ENCODE measurements at places on chromosomes 1 and 21. TPM values are rescaled to one million over a fixed set of nuclear protein-coding genes. Genes with fewer than 3 reads are reported as not detected.

The TRIM45 gene
- polyA plus RNA-seq, result 24.6 TPM

The DMBX1 gene
- polyA plus RNA-seq, result not detected

DNA sequence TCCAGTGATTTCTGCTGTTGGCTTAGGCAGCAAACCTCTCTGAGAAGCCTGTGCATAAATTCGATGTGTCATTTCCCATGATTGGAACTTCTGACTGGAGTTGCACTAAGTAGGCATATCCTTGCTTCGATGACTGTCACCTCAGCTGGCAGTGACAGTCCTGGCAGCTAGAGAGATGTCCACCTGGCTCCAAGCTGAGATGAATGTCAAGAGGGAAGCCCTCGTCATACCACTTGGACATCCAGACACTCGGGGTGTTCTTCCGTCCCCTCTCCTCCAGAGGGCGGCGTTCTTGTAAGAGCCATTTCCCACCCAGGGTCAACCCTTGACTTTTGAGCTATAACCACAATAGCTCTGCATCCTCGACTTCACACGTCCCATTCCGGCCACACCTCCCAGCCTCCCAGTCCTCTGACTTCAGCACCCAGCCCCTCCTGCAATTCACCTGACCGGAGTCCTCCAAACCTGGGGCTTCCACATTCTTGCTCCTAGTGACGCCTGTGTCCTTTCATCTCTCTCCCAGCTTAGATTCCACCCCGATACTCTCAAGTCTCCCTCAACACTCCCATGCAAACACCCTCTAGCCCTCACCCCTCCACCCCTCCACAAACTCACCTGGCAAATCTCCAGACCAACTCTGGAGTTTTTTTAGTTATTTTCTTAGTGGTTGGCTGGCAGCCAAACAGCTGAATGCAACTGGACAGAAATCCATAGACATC, 17.3 kb downstream of the CA6 start:
- no peak for DNase-seq

- DNase-seq, result no peak
These were observed 4.3 kb downstream of the CR1L start for GRCh38 chr1:207649210-207649753.

GRCh38 chr21:46092811-46093667, 4.9 kb upstream of the COL6A2 start:
- DNase-seq, result no peak

DNA sequence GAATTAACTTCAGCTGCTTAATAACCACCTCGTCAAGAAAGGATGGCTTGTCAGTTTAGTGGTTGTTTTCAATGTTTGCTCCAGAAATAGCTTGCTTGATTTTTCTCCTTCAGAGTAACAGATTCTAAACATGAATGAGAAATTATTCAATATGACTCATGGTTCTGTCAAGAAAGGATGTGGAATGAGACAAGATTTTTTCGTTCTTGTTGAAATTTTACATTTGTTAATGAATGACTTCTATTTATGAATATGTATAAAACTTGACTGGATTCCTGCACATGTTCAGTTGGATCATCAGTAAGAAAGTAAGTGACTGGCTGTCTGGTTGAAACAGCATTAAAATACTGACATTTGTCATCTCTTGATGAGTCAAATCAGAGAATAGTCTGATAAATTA, 38.3 kb downstream of the IFI44 start:
- no peak for DNase-seq

DNA sequence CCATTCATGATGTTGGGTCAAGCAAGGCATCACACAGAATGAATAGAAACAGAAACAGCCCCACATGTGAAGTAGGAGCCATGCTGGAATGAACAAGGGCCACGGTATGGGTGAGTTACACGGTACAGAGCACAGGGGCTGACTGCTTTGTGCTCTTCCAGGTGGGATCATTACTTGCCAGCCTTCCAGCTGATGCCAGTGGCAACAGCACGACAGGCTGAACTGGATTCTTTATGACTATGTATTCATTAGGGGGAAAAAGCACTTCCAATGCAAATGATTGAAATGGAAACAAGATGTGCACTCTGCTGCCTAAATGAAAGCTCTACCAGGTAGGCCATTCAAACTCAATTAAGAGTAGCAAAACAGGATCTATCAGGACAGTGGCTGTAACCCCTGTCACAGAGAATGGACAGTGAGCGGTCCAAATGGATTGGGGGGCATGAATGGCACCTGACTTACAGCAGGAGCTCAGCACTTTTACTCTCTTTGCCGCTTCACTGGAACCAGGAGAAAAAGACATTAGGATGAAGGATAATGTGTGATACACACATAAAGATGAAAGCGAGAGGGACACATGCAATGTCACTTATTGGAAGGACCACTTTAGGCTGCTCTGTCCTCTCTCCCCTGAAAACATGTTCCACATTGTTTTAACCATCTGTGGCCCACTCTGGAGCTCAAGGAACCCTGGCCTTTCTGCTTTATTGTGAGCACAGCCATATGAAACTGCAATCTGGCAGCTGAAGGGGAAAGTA, 23.4 kb upstream of the IRF2BP2 start:
- DNase-seq, result no peak

DNA sequence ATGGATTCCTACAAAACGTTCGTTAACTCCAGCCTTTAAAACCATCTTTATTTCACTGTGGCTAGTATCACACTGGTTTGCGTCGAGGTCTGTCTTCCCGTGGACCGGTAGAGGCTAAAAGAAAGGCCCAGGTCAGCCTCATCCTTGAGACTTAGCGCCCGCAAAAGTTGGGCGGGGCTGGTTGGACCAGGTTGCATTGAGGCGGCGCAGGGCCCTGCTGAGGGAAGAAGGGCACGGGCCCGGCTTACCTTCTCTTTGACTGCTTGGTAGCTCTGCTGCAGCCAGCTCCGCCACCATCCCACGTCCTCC, 455 bp downstream of the BSDC1 start:
- no peak for DNase-seq

DNA sequence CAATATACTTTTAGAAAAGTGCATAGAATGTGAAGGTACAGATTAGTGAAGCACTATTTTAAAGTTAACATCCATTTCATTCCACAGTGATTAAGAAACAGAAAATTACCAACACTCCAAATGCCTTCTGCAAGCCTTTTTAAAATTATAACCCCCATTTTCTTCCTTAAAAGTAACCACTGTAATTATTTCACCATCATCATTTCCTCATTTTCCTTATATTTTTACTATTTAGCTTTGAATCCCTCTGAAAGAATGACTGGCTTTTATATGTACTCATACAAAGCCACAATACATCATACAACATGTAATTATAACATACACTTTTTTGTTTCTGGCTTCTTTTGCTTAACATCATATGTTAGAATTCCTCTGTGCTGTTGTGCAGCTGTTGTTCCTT, 6.5 kb upstream of the NEGR1 start:
- DNase-seq, result no peak

DNA sequence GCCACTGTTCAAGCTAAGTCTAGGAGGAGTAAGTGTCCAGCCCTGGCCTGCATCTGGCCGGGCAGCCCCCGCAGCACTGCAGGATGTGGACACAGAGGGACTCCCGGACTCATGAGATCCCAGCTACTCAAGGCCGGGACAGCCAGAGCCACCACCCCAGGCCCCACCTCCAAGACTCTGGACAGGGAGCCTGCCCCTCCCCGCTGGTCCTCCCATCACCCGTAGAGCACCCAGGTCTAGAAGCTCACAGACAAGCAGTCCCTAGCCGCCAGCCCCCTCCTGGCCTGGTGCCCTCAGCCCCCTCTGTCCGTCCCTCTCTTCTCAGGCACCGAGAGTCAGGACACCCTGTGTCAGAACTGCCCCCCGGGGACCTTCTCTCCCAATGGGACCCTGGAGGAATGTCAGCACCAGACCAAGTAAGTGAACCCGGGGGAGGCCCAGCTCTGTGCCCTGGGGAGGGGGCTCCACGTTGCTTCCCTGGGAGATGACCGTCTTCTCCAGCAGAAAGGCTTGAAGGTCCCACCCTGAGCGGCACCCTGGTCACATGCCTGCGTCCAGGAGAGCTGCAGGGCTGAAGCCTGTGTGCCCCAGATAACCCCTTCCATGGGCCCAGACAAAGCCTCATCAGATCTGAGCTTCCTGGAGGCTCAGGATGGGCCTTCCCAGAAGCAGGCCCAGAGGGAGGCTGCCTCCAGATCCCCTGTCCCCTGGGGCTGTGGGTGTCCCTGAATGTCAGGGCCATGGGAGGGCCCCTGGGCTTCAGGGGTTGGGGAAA, 4.3 kb downstream of the TNFRSF14 start:
- no peak for DNase-seq

DNA sequence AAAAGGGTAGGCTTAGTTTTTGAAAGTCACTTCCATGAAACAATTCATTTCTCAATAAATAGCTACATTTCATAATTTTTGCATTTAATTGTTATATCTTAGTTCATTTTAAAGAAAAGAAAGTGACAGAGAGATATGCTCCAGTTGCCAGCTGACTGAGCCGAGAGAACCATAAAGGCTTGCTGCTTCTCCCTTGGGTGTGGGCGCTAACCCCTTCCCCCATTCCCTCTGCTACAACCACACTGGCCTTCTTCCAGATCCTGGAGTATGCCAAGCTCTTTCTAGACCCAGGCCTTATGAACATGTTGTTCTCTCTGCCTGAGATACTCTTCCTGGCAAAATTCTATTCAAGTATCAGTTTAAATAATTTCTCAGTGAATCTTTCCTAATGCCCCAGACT, 12.3 kb downstream of the SORT1 start:
- DNase-seq, result no peak

- no peak for DNase-seq
These were observed 57.9 kb upstream of the ADORA3 start for GRCh38 chr1:111561328-111561727.

- no peak for DNase-seq
These were observed 123.7 kb downstream of the DISC1 start for GRCh38 chr1:231750296-231750695.

DNA sequence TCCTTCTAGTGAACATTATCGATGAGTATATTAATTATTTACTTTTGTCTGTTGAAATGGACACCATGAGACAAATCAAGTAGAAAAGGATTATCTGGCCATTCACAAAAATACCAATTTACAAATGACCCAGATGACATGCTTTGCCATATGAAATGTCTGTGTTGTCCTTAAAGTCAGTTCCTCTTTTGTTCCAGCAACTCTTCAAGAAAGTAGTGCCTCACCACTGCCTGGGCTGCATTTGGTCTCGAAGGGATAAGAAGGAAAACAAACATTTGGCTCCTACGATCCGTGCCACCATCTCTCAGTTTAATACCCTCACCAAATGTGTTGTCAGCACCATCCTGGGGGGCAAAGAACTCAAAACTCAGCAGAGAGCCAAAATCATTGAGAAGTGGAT, 79.6 kb downstream of the RGL1 start:
- no peak for DNase-seq
